ENCODE measurements at places on chromosomes 11 and 22. TPM values are rescaled to one million over a fixed set of nuclear protein-coding genes. Genes with fewer than 3 reads are reported as not detected.

Gene CASP12
- total RNA-seq: 0.20 TPM

Gene CHRDL2
- total RNA-seq: 0.74 TPM

Gene GAS2L1
- 7.3 TPM for total RNA-seq

Gene MYRF
- 21.3 TPM for total RNA-seq

- no peak overlapping the region for H3K27ac ChIP-seq
- no peak overlapping the region for H3K4me3 ChIP-seq
- no peak for DNase-seq
These were observed 57.8 kb downstream of the PPP6R2 start for GRCh38 chr22:50400931-50401330.

DNA sequence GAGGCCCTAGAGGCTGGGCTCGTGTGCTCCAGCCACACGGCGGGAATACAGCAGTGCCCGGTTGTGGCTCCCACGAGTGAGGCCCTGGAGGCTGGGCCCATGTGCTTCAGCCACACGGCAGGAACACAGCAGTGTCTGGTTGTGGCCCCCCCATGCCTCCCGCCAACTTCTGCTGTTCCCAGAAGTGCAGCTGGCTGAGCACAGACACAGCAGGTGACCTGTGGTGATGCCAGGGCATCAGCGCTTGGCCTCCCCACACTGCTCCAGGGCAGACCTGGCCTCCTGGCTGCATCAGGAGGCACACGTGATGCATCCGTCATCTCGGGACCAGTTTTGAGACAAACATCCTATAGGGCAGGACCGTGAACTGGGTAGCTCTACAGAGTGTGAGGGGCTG, 110.3 kb downstream of the KCNQ1OT1 start:
- no peak overlapping the region for H3K4me3 ChIP-seq
- DNase-seq: no peak
- H3K4me1 ChIP-seq: no peaks in the 10 kb centered on the region
- H3K27me3 ChIP-seq: no peaks in the 10 kb centered on the region
- no peak overlapping the region for H3K27ac ChIP-seq

- DNase-seq: no peak
- no peaks in the 10 kb centered on the region for H3K27me3 ChIP-seq
- H3K4me3 ChIP-seq: no peak overlapping the region
- no peaks in the 10 kb centered on the region for H3K36me3 ChIP-seq
- H3K27ac ChIP-seq: no peak overlapping the region
These were observed 22.7 kb downstream of the LRFN4 start for GRCh38 chr11:66879583-66879982.

DNA sequence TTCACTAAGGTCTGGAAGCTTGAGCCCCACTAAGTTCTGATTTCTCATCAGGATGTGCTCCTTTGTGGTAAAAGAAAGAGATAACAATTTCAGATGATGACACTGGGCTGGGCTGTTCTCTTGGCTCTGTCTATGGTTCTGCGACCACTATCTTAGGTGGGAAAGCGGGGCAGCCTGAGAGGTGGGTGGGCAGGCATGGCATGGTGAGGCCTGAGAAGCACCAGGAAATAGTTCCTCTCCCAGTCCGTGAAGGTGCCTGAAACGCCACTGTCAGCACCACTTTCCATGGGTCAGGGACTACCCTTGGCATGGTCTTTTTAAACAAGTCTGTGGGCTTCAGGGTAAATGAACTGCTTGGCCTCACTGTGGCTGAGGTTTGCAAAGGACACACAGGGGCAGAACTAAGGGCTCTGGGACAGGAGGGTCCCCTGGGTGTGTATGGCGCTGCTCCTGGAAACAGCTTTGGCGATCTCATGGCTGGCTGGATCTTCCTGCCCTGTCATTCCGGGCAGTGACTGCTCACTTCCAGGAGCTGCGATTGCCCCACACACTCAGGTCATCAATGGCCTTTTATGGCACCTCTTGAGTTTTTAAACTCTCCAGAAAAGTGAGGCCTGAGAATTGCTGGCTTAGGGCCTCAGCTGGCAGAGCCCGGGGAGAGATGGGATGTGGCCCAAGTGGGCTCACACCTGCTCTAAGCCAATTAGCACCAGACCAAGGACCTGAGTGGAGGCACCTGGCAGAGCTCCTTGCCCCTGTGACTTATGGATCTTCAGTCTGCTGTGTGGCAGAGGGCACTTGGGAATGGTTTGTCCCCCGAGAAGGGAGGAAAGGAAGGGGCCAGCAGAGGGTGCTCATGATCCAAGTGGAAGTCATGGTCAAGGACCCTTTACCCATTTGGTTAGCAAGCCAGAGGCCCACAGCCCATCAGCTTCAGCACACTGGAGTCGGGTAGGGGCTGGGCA, 55.6 kb upstream of the LYVE1 start:
- H3K27ac ChIP-seq: no peak overlapping the region
- H3K36me3 ChIP-seq: no peaks in the 10 kb centered on the region
- DNase-seq: no peak
- H3K4me1 ChIP-seq: no peaks in the 10 kb centered on the region
- no peak overlapping the region for H3K4me3 ChIP-seq
- no peaks in the 10 kb centered on the region for H3K27me3 ChIP-seq

- H3K4me3 ChIP-seq: no peak overlapping the region
- no peak for DNase-seq
- peaks cover 6% of the 10 kb centered on the region for H3K4me1 ChIP-seq
These were observed 64.8 kb downstream of the CACNG2 start for GRCh38 chr22:36638747-36639146.

DNA sequence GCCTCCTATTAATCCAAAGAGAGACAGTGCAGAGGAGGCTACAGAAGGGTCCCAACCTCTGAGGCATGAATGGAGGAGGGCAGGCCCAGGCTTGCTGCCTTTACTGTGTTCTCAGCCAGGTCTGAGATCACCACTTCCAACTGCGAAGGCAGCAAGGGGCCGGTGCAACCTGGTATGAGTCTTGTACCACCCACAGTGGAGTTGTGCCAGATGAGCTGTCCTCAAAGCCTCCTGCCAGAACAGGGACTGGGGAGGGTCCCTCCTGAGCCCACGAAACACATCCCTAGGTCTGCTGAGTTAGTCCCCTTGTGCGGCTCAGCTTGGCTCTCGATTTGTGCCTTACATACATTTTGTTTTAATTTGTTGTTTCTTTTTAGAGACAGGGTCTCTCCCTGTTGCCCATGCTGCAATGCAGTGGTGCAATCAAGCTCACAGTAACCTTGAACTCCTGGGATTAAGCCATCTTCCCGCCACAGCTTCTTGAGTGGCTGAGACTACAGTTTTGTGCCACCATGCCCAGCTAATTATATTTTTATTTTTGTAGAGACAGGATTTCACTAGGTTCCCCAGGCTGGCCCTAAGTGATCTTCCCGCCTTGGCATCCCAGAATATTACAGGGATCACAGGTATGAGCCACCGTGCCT, 9.3 kb downstream of the MIF start:
- H3K27ac ChIP-seq: no peak overlapping the region
- no peaks in the 10 kb centered on the region for H3K27me3 ChIP-seq
- H3K4me1 ChIP-seq: no peaks in the 10 kb centered on the region
- no peak for DNase-seq

All from pancreas (tissue), 10 donors.